ENCODE measurements at places on chromosomes 16 and 17.

GRCh38 chr17:57970710-57971109 lies 15.5 kb upstream of the CUEDC1 start:
- no peak for DNase-seq

GRCh38 chr17:76504117-76504516 lies 2.9 kb upstream of the RHBDF2 start:
- no peak for DNase-seq

DNA sequence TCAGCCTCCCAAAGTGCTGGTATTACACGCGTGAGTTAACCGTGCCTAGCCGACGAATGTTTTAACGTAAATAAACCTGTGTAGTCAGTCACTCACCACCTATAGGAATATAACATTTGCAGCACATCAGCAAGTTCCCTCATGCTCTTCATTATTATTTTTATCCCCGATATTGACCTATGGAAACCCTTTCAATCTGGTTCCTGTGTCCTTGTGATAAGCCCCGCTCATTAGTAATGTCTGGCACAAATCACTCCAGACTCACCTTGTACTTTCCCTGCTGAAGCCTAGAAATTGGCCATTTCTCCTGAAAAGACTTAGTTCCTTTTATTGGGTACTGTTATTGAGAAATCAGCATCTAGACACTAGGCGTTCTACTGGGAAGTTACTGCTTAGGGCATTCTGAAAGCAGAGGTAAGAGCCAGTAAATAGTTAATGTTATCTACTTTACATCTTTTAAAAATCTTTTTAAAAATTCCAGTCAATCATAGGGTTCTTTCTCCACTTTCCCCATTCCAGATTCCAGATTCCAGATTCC lies 1.5 kb upstream of the PHKG2 start:
- DNase-seq = no peak

- DNase-seq = no peak
Measured at GRCh38 chr16:2086106-2086742, 38.4 kb downstream of the TSC2 start.

DNA sequence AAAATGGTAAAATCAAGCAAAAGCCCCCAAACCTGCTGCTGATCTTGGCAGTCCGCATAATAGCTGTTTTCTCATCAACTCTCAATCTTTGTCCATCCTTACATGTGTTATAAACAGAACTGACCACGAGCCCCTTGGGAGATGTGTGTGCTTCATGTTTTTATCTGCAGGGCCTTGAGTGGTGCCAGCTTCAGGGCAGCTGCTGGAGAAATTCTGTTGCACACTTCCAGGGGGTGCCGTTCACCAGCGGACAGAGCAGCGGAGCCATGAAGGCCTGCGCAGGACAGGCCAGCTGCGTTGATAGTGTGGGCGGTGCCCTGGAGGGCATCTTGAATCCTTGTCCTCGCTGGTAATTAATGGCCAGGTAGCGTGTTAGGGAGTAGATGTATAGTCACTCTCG lies 20.1 kb downstream of the MPRIP start:
- no peak for DNase-seq

- no peak for DNase-seq
Measured at GRCh38 chr16:17572145-17572544, 101.4 kb upstream of the XYLT1 start.

DNA sequence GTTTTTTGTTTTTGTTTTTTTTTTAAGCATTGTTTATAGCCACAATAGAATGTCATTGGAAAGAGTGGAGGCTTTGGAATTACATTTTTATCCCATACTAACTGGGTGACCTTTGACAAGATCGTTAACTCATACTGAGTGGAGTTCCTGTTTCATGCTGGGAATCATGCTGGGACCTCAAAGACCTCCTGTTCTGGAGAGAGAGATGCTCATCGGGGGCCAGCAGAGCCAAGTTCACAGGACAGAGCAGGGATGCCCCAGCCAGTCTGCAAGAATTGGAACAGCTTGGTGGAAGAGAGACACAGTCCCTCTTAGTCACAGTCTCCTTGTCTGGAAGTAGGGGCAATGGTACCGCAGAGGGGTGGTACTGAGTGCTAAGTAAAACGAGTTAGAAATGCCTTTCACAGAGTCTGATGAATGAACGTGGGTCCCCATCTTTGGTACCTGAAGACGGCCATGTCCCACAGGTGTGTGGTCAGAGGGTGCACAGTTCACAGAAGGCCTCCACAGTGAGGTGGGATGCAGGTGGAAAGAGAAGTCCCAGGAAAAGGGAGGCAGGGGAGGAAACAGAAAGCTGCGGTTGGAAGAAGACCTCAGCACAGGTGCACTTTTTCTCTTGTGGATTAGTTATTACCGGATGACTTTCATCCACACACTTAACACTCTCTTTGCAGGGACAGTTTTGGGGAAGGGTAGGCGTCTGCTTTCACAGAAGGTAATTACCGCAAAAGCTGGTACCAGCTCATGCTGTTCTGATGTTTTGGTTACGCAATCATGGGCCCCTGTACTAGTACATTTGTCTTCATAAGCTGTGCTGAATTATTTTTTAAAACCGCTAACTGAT lies 147.8 kb downstream of the PRKCA start:
- no peak for DNase-seq

DNA sequence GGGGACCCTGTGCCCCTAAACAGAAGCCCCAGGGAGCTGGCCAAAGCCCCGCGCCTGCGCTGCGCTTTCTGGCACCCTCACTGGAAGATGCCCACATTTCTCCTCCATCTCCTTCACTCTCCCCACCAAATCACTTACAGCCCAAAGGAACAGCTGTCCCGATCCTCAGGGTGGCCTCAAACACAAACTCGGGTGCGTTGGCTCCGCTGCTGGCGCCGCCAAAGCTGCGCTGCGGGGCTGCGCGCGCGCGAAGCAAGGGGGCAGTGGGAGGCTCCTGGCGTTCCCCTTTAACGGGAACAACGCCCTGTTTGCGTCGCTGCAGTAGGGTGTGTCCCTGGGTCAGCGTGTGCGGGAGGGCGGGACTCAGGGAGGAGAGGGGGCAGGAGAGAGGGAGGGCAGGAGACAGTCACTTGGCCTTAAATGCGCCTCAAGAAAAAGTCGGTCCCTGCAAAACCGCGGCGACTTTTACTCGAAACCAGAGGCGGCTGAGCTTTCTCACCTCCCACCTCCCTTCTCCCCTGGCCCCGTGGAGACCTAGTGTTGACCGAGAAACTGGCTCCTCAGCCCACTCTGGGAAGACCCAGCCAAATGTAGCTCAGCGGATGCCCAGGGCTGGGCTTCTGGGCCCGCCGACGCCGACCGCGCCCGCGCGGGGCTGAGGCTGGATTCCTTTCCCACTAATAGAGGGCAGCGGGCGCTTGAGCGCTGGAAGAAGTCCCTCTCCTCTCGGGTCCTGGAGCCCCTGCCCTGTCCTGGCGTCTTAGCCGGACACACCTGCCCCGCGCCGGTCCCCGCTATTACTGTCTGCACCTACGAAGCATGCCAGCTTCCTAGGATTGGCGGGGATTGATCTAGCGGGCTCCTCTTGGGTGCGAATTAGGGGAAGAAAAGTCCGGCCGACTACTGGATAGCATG lies 2.6 kb downstream of the PMP22 start:
- DNase-seq = peak; percentile 30

GRCh38 chr16:72840631-72841381 lies 207.1 kb downstream of the ZFHX3 start:
- no peak for DNase-seq

DNA sequence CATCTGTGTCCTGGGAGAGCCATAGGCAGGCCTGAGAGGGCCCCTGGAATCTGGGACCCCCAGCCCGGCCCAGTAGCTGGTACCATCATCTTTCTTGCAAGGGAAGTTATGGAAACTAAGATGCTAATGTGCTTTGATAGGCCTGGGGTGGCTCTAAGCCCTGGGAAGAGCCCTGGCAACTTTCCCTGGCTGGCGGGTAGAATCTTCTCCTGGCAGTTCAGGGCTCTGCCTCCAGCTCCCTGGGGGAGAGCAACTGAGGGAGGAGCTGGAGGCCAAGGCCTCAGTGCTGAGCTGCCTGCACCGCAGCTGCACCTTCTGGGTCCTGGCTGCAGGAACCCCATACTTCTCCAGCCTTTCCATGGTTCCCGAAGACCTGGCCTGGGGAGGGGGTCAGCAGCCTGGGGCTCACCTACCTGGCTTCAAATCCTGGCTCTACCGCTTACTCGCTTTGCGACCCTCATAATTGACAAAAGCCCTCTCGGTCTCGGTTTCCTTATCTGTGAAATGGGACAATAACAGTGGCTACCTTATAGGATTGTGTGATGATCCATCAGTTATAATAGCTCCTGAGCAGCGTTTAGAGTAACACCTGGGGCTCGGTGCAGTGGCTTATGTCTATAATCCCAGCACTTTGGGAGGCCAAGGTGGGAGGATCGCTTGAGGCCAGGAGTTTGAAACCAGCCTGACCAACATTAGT lies 333.7 kb downstream of the SEC14L1 start:
- no peak for DNase-seq

GRCh38 chr16:53052519-53053501 lies at the start of gene CHD9NB:
Gene CHD9NB (minus strand): TSS chr16:53052897. CDS start chr16:53044158, 8,739 bp downstream.
- DNase-seq = no peak

- peak; percentile 45 for DNase-seq
Measured at GRCh38 chr16:81798311-81799137, 19.4 kb downstream of the PLCG2 start.

GRCh38 chr17:75769536-75769935 lies 4.5 kb upstream of the GALK1 start:
- peak; percentile 3 for DNase-seq

DNA sequence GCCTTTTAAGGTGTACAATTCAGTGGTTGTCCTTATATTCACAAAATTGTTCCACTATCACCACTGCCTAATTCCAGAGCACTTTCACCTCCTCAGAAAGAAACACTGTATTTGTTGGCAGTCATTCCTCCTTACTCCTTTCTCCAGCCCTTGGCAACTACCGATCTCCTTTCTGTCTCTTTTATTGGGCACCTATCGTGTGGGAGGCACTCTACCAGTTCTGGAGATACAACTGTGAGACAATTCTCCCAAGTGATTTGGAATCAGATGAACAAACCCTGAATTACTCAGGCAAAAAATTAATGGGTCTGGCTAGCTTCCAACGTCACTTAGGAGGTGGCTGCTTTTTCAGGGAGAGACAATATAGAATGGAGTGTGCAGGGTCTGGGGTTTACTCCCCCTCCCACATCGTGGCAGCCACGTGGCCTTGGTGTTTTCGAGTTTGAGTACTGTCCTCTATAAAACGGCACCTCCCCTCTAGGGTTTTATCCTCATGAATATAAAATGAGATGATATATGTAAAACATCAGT lies 63.9 kb downstream of the SHISA9 start:
- DNase-seq = no peak

GRCh38 chr17:15321556-15322251 lies 19.7 kb downstream of the TEKT3 start:
- DNase-seq = no peak

DNA sequence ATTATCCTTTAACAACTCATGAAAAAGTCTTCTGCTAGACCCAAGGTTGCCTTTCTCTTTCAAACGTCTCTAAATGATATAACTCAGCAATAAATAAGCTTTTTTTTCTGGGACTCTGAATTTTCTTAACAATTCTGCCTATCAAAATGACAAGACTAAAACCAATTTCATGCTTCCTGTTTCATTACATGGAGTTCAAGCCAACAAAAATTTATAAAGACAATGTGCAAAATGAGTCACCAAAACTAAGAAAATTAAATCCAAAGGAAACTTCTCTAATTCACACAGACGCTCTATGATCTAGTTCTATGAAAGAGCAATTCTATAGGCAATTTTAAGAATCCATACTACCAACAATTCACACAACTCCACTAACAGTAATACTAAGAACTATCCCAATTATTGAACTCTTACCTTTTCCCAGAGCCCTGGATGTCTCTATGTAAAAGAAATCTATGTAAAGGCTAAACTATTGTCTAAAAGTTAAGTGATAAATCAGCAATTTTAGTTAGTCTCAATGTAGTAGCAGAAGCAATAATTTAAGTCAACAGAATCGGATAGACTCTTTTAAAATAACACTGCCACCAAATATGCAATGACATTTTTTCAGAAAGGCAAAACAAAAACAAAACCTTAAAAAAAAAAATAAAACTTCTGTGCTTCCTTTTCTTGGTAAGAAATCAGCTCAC lies 44.2 kb downstream of the ZZEF1 start:
- DNase-seq = no peak

- DNase-seq = no peak
Measured at GRCh38 chr17:18076936-18077335, 10.8 kb upstream of the DRG2 start.

Data from activated T-cell treated with anti-CD3 and anti-CD28 coated beads, Interleukin-2, amount 50 U/mL, for 24 hours (primary cell).